SIG-M5 (cell line): ENCODE measurements at places on chromosomes 11 and 22.

DNA sequence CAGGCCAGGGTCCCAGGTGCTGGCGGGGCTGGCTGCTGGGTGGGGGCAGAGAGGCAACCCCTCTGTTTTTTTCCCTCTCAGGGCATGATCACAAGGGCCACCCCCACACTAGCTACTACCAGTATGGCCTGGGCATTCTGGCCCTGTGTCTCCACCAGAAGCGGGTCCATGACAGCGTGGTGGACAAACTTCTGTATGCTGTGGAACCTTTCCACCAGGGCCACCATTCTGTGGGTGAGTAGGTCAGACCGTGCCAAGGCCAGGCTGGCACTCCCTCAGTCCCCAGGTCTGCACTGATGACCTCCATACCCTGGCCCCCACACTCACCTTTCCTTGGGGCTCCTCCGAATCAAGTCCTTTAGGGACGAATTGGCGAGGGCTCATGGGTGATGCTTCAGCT lies 7.3 kb downstream of the TCN2 start:
- DNase-seq = no peak

- no peak for DNase-seq
Measured at GRCh38 chr11:124869331-124869730, 4.1 kb downstream of the ROBO3 start.

DNA sequence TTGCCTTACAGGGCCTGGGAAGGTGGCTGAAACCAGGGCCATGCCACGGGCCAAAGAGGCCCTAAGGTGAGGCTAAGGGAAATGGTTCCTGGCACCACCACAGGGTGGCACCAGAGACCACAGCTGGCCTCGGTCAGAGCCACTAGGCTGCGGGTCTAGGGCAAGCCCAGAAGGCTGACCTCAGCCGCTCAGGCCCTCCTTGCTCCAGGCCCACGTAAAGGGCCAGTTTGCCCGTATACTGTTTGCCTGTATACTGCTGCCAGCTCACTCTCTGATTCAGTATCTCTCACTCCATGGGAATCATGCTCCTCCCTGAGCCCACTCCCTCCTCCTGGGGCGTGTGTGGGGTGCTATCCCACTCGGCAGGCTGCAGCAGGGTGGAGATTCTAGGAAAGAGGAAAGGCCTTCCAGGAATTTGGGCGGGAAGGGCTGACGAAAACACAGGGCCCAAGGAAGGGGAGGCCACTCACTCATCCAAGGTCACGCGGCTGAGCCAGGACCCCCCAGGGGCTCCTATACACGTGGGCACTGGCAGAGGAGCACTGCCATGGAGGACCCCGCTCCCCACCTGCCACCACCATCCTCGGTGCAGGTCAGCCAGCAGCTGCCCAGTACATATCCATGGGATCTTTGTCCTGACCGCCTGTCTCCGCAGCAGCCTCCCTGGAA lies 62.4 kb downstream of the NECTIN1 start:
- DNase-seq = no peak

DNA sequence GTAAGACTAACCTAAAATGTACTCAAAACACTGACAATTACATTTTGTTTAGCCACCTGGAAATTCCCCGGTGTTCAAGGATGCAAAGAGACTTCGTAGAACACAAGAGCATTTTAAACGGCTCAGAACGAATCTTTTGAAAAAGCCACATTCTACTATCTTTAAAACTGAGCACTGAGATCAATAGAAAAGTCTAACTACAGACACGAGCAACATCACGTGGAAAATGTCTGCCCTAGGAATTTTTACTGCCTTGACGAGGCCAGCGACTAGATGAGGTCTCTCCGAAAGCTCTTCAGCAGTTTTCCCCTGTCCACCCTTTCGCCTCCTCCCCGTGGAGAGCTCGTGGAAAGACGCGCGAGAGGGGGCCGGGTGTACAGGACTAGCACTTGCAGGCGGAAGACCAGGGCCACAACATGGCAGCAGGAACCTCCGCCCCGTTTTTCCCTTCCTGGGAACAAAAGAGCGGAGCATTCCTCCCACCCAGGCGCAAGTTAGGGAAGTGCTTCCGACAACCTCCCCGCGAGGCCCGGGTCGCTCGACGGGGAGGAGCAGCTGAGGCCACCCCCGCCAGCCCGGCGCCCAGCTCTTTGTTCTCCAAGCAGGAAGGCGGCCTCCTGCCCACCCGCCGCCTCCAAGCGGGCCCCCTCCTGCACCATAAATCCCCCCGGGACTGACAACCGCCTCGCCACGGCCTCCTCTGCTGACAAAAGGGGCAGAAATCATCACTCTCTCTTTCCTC lies 1.1 kb downstream of the EIF4G2 start:
- no peak for DNase-seq

DNA sequence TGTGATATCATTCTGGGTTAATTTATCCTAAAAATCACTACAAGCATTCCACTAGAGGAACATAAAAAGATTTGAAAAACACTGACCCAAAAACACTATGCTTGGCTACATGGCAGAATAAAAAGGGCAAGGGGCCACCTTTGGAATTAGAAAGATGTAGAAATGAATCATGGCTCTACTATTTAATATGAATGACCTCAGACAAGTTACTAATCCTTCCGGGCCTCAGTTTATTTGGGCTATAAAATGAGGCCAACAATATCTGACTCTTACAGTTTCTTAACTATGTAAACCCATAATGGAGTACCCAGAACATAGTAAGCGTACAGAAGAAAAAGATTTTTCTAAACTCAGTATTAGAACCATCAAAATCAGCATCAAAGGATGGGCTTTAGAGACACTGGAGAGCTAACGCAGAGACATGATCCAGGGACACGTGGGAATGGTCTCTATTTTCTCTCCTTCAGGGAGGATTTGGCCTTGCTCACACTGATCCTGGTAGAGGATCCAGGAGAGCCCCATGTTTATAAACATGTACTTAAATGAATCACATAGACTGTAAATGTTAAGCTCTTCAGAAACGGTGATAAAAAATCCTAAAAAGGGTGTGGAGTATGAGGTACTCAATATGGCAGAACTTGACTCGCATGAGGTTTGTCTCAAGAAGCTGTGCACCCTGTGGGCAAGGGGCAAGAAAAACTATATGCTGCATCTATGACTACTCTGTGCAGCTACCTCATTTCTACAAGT lies 288.4 kb upstream of the PITPNB start:
- no peak for DNase-seq

GRCh38 chr11:21774212-21774611 lies 418.7 kb upstream of the ANO5 start:
- no peak for DNase-seq

GRCh38 chr22:23816156-23816976 lies 22.4 kb downstream of the DERL3 start:
- no peak for DNase-seq

DNA sequence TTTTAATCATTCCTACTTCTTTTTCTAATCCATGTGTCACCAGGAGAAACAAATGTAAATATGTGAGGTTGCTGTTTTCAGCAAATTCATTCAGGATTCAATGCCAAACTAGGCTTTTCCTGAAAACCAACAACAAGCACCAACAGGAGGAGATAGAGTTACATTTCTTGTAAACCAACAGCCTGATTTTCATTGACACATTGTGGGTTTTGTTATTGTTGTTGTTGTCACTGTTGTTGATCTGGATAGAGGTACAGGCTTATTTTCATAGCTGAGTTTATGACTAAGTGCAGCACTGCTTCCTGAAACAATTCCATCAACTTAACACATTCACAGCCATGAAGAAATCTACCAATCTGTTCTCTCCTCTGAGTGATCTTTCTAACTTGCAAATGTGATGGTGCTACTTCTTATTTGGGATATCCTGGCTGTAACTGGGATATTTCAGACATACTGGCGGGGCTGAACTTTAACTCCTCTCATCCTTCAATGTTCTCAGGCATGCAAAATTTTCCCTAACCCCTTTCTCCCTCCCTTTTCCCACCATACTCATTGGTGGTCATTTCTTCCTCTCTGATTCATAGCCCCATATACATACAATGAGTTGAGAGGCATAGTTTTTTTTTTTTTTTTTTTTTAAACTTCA lies 65.5 kb downstream of the ME3 start:
- no peak for DNase-seq
